ENCODE measurements at places on chromosomes 4 and X.

- no peak for DNase-seq
Observed at GRCh38 chr4:174549721-174550120, 27.4 kb upstream of the HPGD start.

- DNase-seq: no peak
Observed at GRCh38 chr4:141801558-141801957, 165.2 kb downstream of the IL15 start.

DNA sequence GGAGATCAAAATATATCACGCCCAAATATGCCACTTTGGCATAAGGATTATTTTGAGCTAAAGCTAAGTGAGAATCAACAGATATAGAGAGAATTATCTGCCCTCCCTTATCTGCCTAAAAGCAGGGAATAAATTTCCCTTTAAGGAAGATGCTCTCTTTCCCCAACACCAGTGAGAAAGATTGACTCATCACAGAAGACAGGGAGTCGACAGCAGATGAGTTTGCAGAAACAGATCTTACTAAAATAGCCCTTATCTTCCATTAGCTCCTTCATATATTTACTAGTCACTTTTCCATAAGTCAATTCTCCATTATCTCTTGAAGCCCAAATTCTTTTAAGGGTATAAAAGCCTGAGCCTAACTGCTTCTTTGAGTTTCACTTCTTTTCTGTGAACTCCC is 156.6 kb downstream of the CAMK2D start:
- no peak for DNase-seq

GRCh38 chrX:150446995-150447394 is 83.9 kb downstream of the MAMLD1 start:
- DNase-seq: no peak

DNA sequence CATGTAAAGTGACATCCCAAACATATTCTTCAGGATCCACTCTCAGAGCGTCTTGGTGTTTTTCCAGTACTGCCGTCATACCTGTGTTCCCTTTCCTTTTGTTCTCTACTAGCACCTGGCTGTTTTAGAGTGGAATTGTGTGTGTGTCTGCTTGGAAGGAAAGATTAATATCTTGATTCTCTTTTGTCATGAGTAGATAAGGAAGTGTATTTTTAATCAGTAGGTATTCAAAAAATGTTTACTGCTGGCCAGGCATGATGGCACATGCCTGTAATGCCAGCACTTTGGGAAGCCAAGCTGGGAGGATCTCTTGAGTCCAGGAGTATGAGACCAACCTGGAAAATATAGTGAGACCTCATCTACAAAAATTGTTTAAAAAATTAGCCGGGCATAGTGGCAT is 198.8 kb downstream of the CBR4 start:
- no peak for DNase-seq

- no peak for DNase-seq
Observed at GRCh38 chrX:147565237-147565636, 346.5 kb upstream of the FMR1 start.

- DNase-seq: no peak
Observed at GRCh38 chr4:40280586-40280985, 54.5 kb upstream of the CHRNA9 start.

GRCh38 chr4:175460414-175460813 is 351.6 kb downstream of the GPM6A start:
- DNase-seq: no peak

- DNase-seq: no peak
Observed at GRCh38 chrX:41452565-41453356, 5.6 kb downstream of the NYX start.

- no peak for DNase-seq
Observed at GRCh38 chr4:85953651-85954018, 406.2 kb downstream of the MAPK10 start.

All from activated gamma-delta T cell treated with Interleukin-2 at 50 U/mL for 16 hours (primary cell).